Activated CD4-positive, alpha-beta memory T cell treated with anti-CD3 and anti-CD28 coated beads, Interleukin-2, amount 10 ng/mL, durations not matched to agents 7 days and 5 days (primary cell): ENCODE measurements at places on chromosomes 4 and X. TPM values are rescaled to one million over a fixed set of nuclear protein-coding genes. Genes with fewer than 3 reads are reported as not detected.

DNA sequence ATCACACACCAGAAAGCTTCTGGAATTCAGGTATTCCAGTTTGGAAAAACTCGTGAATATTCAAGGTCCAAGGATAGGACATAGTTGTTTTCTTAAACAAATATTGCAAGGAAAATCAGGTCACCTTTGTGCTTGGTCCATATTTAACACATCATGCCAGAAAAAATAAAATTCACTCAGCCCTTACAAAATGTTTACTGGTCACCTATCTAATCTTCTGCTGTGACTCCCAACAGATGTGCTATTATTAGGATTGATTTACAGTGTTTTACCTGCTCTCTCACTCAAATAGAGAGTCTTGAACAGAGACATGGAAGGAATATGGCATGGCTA is 9.5 kb downstream of the CSN3 start:
- H3K4me1 ChIP-seq = no peaks in the 10 kb centered on the region
- no peaks in the 10 kb centered on the region for H3K27me3 ChIP-seq
- no peak overlapping the region for H3K4me3 ChIP-seq
- no peak for DNase-seq

GRCh38 chr4:74754218-74754617 is 40.1 kb downstream of the BTC start:
- no peaks in the 10 kb centered on the region for H3K4me1 ChIP-seq
- no peaks in the 10 kb centered on the region for H3K27me3 ChIP-seq
- no peak overlapping the region for H3K4me3 ChIP-seq
- DNase-seq = no peak
- no peak overlapping the region for H3K27ac ChIP-seq

GRCh38 chr4:7944599-7945220 is 5.0 kb upstream of the AFAP1 start:
- H3K27ac ChIP-seq = no peak overlapping the region
- no peak for DNase-seq
- H3K36me3 ChIP-seq = no peaks in the 10 kb centered on the region
- H3K27me3 ChIP-seq = peaks cover 2% of the 10 kb centered on the region
- H3K4me1 ChIP-seq = peaks cover 10% of the 10 kb centered on the region
- no peak overlapping the region for H3K4me3 ChIP-seq

GRCh38 chr4:132227151-132227856 is 921.8 kb upstream of the PCDH10 start:
- no peaks in the 10 kb centered on the region for H3K4me1 ChIP-seq
- no peak overlapping the region for H3K4me3 ChIP-seq
- H3K27me3 ChIP-seq = no peaks in the 10 kb centered on the region
- no peak overlapping the region for H3K27ac ChIP-seq
- H3K36me3 ChIP-seq = no peaks in the 10 kb centered on the region

GRCh38 chr4:121885115-121885514 is 14.8 kb upstream of the BBS7 start:
- no peaks in the 10 kb centered on the region for H3K36me3 ChIP-seq
- no peak overlapping the region for H3K4me3 ChIP-seq
- peaks cover 40% of the 10 kb centered on the region for H3K27me3 ChIP-seq
- no peak overlapping the region for H3K27ac ChIP-seq

The HTR2C gene
- not detected for total RNA-seq

The FRG2 gene
- not detected for total RNA-seq

The TCEAL6 gene
- not detected for total RNA-seq

The RPA4 gene
- total RNA-seq = 0.73 TPM
